Activated T-cell treated with anti-CD3 and anti-CD28 coated beads, Interleukin-2, amount 50 U/mL, for 72 hours (primary cell): ENCODE measurements at places on chromosomes 6 and 20. TPM values are rescaled to one million over a fixed set of nuclear protein-coding genes. Genes with fewer than 3 reads are reported as not detected.

The PRSS35 gene
- not detected for total RNA-seq

The TRIM26 gene
- 89.0 TPM for total RNA-seq

DNA sequence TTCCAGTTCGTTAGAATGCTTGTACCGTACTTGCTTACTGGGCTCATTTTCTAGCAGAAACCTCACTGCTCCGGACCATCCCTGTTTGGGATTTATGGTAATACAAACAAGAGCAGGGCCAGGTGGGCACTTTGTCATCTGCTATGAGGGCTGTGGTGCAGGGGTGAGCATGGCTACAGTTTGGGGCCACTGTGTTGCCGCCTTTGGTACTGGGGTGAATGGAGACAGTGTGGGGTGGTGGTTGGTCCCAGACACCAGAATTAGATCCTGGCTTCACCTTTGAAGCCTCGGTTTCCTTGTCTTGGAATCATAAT lies 95.0 kb downstream of the TOX2 start:
- no peak overlapping the region for H3K4me3 ChIP-seq
- peaks cover 24% of the 10 kb centered on the region for H3K4me1 ChIP-seq
- no peak overlapping the region for H3K27ac ChIP-seq

GRCh38 chr6:341914-342831 lies 49.4 kb upstream of the IRF4 start:
- no peak overlapping the region for H3K27ac ChIP-seq
- no peaks in the 10 kb centered on the region for H3K36me3 ChIP-seq
- H3K4me3 ChIP-seq = peak overlapping the region; percentile 47

GRCh38 chr6:81214414-81215091 lies 537.9 kb downstream of the TENT5A start:
- H3K4me3 ChIP-seq = no peak overlapping the region
- no peaks in the 10 kb centered on the region for H3K27me3 ChIP-seq
- no peaks in the 10 kb centered on the region for H3K4me1 ChIP-seq
- DNase-seq = no peak
- H3K36me3 ChIP-seq = no peaks in the 10 kb centered on the region
- no peak overlapping the region for H3K27ac ChIP-seq

- H3K4me3 ChIP-seq = no peak overlapping the region
- no peaks in the 10 kb centered on the region for H3K36me3 ChIP-seq
- no peak for DNase-seq
- no peaks in the 10 kb centered on the region for H3K27me3 ChIP-seq
- H3K4me1 ChIP-seq = no peaks in the 10 kb centered on the region
- no peak overlapping the region for H3K27ac ChIP-seq
Observed at GRCh38 chr6:22471132-22471690, 98.2 kb upstream of the HDGFL1 start.

GRCh38 chr20:51342510-51343236 lies 199.8 kb downstream of the NFATC2 start:
- no peaks in the 10 kb centered on the region for H3K4me1 ChIP-seq
- no peak overlapping the region for H3K4me3 ChIP-seq
- peaks cover 21% of the 10 kb centered on the region for H3K27me3 ChIP-seq
- no peak overlapping the region for H3K27ac ChIP-seq
- H3K36me3 ChIP-seq = no peaks in the 10 kb centered on the region
- no peak for DNase-seq
